ENCODE measurements at places on chromosomes 13 and 19.

DNA sequence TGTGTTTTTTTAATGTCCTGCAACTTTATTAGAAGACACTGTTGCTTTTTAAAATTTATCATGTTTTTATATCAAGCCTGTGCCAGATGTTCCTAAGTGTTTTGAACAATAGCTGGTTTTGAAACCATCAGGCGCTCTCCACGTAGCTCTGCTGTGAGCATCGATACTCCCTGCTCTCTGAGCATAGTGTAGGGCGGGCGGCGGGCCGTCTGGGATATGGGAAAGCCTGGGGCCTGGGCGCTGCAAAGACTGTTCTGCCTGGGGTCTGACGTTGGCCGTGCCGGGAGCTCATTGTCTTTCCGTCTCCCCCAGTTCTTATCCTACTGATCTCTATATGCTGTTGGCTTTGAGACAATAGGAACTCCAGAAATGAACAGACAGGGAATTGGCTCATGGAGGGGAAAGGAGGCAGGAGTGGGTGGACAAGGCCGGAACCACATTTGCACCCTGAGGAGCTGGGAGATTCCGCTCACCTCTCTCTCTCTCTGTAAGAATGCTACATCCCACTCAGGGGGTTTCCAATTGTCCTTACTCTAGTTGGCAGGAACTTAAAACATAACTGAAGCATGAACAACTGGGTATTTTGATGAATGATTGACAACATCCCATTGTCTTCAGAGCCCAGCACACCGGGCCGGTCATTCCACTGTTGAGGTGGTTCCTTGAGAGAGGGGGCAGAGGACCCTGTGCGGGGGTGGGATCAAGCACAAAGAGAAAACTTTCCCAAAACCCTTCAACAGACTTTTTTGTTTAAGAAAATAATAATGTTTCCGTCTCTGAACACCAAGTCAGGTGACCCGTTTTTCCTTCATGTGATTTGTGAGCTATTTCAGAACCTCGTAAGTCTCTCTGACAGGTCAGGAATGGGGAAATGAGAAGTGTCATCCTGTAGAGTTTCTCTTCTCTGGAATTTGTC is 64.7 kb downstream of the COL4A2 start:
- H3K27me3 ChIP-seq, result no peaks in the 10 kb centered on the region
- H3K4me1 ChIP-seq, result peaks cover 36% of the 10 kb centered on the region
- no peak overlapping the region for H3K4me3 ChIP-seq
- DNase-seq, result no peak
- no peak overlapping the region for H3K27ac ChIP-seq
- H3K36me3 ChIP-seq, result peaks cover 6% of the 10 kb centered on the region

GRCh38 chr13:27151798-27152599 is 19.6 kb downstream of the USP12 start:
- DNase-seq, result no peak
- no peak overlapping the region for H3K27ac ChIP-seq
- H3K4me1 ChIP-seq, result peaks cover 7% of the 10 kb centered on the region
- peaks cover 24% of the 10 kb centered on the region for H3K36me3 ChIP-seq
- H3K4me3 ChIP-seq, result no peak overlapping the region

GRCh38 chr19:15926484-15926883 is 7.8 kb downstream of the CYP4F11 start:
- no peak for DNase-seq
- peaks cover 6% of the 10 kb centered on the region for H3K36me3 ChIP-seq
- no peak overlapping the region for H3K27ac ChIP-seq
- no peaks in the 10 kb centered on the region for H3K4me1 ChIP-seq
- no peak overlapping the region for H3K4me3 ChIP-seq
- no peaks in the 10 kb centered on the region for H3K27me3 ChIP-seq

- H3K4me3 ChIP-seq, result no peak overlapping the region
- no peak for DNase-seq
- no peaks in the 10 kb centered on the region for H3K27me3 ChIP-seq
- no peak overlapping the region for H3K27ac ChIP-seq
- H3K4me1 ChIP-seq, result no peaks in the 10 kb centered on the region
These were observed 793.9 kb upstream of the PCDH20 start for GRCh38 chr13:62209529-62209928.

DNA sequence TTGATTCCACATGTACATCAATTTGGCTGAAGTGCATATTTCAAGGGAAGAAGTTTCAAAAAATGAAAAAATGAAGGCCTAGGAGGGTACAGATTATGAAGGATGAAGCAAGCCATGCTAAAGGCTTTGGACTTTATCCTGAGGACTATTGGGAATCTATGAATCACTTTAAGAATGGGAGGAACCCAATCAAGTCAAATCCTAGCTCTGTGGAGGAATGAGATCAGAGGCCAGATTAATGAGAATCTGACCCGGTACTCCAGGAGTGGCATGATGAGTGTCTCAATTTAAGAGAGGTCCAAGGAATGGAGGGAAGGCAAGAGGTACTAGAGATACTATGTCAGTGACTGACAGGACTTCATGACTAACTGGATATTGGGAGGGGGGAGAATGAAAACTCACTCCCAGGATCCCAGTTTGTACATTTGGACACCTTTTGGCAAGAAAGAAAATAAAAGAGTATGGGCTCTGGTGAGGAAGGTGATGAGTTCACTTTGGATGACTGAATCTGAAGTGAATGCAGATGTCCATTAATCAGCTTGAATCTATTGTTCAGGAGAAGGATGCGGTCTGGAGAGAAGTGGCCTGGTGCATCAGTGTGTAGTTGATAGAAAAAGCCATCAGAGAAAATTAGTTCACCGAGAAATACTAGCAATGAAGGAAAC is 349.0 kb downstream of the EFNB2 start:
- H3K27ac ChIP-seq, result no peak overlapping the region
- no peak for DNase-seq
- peaks cover 23% of the 10 kb centered on the region for H3K4me1 ChIP-seq
- H3K4me3 ChIP-seq, result no peak overlapping the region

DNA sequence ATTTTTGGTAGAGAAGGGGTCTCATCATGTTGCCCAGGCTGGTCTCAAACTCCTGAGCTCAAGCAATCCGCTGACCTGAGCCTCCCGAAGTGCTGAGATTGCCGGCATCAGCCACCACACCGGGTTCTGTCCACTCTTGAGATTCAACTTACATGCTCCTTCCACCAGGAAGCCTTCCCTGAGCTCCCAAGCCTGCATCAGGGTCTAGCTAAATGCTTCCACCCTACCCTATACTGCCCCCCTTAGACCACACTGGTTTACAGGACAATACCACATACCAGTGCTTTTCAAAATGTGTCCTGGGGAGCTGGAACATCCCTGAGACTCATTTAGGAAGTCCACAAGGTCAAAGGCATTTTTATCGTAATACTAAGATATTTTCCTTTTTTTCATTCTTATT is 15.1 kb upstream of the CACNG8 start:
- H3K27me3 ChIP-seq, result peaks cover 56% of the 10 kb centered on the region
- no peak for DNase-seq
- H3K4me1 ChIP-seq, result peaks cover 4% of the 10 kb centered on the region
- H3K36me3 ChIP-seq, result no peaks in the 10 kb centered on the region
- no peak overlapping the region for H3K27ac ChIP-seq
- H3K4me3 ChIP-seq, result no peak overlapping the region

- H3K27me3 ChIP-seq, result no peaks in the 10 kb centered on the region
- H3K27ac ChIP-seq, result no peak overlapping the region
- H3K4me1 ChIP-seq, result no peaks in the 10 kb centered on the region
- no peak for DNase-seq
These were observed 9.4 kb downstream of the USHBP1 start for GRCh38 chr19:17255150-17255621.

- no peaks in the 10 kb centered on the region for H3K4me1 ChIP-seq
- H3K4me3 ChIP-seq, result no peak overlapping the region
- H3K27me3 ChIP-seq, result peaks cover 18% of the 10 kb centered on the region
- H3K27ac ChIP-seq, result no peak overlapping the region
- H3K36me3 ChIP-seq, result no peaks in the 10 kb centered on the region
These were observed 83.5 kb downstream of the CHST8 start for GRCh38 chr19:33705090-33705847.

DNA sequence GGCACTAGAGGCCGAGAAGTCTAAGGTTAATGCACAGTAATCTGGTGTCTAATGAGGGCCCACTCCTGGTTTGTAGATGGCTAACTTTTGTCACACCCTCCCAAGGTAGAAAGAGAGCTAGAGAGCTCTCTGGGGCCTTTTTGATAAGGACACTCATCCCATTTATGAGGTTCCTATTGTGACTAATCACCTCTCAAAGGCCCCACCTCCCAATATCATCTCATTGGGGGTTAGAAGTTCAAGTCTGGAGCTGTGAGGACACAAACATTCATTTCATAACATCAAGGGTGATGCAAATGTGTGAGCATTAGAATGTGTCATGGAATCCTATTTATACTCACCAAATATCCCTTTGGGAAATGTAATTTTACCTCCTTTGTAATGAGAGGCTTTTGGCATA is 79.2 kb upstream of the SLC10A2 start:
- no peaks in the 10 kb centered on the region for H3K36me3 ChIP-seq
- H3K4me1 ChIP-seq, result peaks cover 17% of the 10 kb centered on the region
- DNase-seq, result no peak
- H3K27me3 ChIP-seq, result no peaks in the 10 kb centered on the region
- no peak overlapping the region for H3K27ac ChIP-seq

- no peak for DNase-seq
- H3K4me3 ChIP-seq, result no peak overlapping the region
These were observed 130.8 kb downstream of the USP12 start for GRCh38 chr13:27040826-27041108.

DNA sequence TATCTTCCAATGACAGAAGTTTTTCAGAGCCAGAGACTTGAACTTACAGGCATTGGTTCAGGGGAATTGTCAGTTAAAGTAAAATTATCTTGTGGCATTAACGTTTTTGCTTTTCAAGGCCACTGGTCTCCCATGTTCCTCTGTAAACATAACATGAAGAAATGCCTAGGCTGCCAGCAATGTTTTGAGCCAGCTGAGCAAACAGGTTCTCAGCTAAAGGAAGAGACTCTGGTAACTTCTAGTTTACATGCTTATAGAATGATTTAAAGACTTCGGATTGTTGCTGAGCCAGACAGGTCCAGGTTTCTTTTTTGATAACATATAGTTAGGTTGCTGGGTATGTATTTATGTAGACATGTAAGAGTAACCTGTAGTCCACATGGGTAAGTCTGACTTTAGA is 35.7 kb downstream of the ZNF493 start:
- H3K27me3 ChIP-seq, result no peaks in the 10 kb centered on the region
- no peak for DNase-seq
- H3K27ac ChIP-seq, result no peak overlapping the region
- H3K4me1 ChIP-seq, result no peaks in the 10 kb centered on the region
